COLO829 (cell line): ENCODE measurements at places on chromosomes 5 and 9.

- no peak for DNase-seq
These were observed 254.1 kb upstream of the DAPK1 start for GRCh38 chr9:87243602-87244001.

DNA sequence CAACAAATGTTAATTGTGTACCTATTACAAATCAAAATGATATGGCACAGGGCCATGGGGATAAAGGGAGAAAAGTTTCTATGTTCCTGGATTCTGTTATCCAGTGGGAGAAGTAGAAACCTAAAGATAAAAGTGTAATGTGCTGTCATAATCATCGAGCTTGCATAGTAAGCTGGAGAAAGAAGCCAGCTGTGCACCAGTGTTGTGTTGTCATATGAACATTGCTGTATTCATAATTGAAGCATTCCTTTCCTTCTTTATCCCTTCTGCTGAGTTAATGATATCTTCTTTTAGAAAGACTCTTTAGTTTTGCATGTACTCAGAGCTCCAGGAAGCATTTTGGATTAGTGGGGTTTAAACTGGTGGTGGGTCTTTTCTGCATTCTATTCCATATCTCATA is 39.5 kb downstream of the NTRK2 start:
- DNase-seq: no peak

DNA sequence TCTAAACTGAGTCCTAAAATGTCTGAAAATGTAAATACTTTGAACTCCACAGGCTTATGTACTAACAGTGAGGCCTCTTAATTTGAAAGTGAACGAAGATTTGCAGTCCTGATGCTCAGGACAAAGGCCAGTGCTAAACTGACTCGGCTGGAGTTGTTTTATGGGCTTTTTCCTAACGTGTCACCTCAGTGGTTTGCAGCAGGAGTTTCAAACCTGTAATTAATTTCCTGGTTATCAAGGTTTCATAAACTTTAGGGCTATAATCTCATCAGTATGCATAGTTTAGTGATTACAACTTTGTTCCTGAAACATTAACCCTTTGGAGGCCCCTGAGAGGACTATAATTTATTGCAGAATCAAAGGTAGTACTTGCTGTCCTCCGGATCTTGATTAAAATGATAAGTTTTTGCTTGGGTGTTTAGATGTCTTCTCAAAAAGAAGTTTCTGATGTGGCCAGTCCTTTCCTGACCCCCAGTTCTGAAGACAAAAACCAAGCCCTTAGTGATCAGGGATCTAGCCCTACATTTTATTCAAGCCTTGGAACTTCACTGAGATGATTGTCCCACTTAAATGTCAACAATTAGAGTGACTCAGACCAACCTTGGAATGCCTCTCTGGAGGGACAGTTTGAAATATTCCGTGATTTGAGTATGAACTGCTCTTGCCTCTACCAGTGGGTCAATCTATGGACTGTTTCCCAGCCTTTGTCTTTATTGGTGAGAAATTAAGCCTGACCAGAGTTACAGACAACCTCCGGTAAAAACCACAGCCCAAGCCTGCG is 11.1 kb upstream of the S100Z start:
- DNase-seq: no peak

- DNase-seq: no peak
These were observed 25.5 kb upstream of the ITGA2 start for GRCh38 chr5:52963636-52964035.

DNA sequence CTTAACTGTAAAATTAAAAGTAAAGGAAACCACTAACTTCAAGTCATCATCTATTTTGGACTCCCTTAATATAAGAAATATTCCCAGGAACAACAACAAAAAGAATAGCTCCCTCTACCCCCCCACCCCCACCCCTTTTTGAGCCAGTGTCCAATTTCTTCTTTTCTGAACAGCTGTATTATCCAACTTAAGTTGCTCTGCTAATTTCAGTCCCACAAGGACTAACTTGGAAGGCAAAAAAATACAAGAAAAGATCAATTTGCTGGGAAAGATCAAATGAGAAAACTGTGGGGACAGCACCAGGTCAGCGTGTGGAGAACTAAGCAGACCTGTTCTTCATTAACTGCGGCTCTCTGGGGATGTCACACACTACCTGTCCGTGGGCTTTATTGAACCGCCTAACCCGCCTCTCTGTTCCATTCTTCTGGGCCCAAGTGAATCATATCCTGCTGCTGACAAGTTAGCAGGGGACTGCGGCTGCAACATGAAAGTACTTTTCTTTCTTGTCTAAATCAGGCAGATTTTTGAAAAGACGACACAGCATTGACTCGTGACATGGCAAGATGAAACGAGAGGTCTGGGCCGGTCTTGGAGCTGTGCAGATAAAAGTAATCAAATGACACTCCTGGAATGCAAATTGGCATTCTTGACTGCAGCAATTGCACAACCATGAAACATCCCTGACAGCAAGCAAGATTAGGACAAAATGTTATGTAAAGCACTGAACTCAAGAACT is 2.7 kb downstream of the BNC2 start:
- peak; percentile 50 for DNase-seq

DNA sequence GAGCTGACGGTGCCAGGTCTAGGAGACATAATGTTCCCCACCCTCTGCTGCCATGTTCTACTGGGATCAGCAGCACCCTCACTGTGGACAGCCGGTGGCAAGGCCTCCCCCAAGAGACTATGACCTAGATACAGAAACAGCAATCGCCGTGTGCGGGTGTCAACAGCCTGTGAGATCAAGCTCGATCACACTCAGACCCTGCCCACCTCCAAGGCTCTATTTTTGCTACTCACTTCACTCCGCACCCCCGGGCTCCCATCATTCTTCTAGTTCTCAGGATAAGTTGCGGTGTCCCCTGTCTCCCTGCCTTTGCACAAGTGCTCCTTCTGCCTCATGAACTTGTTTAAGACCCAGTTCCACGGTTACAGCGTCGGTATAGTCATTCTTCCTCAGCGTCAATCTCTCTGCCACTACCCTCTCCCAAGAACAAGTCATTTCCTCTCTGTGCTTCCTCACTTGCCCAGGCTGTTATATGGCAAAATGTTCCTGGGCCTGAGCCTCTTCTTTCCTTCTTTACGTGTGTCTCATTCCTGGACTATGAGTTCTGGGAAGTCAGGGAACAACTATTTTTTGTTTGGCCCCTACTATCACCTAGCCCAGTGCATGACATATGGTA is 5.4 kb upstream of the DOCK8 start:
- DNase-seq: no peak

GRCh38 chr9:29564564-29564963 is 1991.3 kb upstream of the C9orf72 start:
- peak; percentile 31 for DNase-seq

- peak; percentile 26 for DNase-seq
These were observed 186.7 kb downstream of the NTRK2 start for GRCh38 chr9:84856181-84856632.

DNA sequence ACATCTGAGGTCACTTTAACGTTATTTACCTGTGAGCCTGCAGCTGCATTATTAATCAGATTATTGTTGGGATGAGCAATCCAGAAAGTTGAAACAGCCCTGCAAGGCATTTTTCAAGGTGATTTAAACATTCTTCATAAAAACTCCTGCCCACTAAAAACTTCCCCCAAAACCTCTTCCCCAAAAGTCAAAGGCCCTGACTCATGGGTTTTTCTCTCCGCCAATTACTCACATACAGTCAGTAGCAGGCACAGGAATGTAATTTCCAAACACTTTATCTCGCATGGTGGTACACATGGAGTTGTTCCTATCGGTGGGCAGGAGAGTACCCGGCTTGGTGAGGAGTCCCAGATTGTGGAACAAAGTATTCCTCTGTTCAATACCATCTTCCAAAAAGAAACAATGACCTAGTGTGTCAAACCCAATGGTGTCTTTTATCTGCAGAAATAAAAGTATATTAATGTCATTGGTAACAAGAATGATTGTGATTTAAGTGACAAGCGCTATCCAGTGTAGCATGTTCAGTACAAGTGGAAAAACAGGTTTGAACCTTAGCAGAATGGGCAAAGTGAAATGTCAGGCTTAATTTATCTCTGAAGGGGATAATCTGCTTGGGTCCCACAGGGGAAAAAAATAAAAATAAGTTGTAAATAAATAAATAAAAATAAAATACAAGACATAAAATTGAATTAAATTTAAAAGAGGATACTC is 38.3 kb downstream of the CEMIP2 start:
- DNase-seq: peak; percentile 59

- DNase-seq: peak; percentile 76
These were observed 128.4 kb upstream of the TRPM3 start for GRCh38 chr9:71249729-71250317.

- DNase-seq: no peak
These were observed 515 bp downstream of the LCP2 start for GRCh38 chr5:170296935-170297588.

GRCh38 chr5:28855626-28856025 is 1817.2 kb upstream of the CDH9 start:
- no peak for DNase-seq

- DNase-seq: no peak
These were observed 7.7 kb downstream of the P4HA2 start for GRCh38 chr5:132219981-132220380.

GRCh38 chr9:124782661-124783574 is 6.0 kb downstream of the OLFML2A start:
- no peak for DNase-seq

DNA sequence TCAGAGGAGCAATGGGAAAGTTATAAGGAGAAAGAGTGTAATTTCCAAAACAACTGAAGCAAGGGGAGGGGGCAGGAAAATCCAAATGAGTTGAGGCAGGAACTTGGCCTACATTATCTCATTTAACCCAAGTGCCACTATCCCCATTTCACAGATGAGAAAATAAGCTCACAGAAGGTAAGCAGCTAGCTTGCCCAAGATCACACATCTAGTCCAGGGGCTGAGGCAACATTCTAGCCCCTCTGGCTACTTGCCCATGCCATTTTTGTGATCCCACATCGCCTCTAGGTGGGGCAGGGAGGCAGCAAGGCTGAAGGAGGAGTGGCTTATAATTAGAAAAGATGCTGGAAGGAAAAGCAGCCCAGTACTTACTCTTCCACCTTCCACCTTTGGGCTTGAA is 2.6 kb upstream of the PSIP1 start:
- DNase-seq: no peak

GRCh38 chr5:180208038-180208434 is 975 bp downstream of the RASGEF1C start:
- DNase-seq: no peak

DNA sequence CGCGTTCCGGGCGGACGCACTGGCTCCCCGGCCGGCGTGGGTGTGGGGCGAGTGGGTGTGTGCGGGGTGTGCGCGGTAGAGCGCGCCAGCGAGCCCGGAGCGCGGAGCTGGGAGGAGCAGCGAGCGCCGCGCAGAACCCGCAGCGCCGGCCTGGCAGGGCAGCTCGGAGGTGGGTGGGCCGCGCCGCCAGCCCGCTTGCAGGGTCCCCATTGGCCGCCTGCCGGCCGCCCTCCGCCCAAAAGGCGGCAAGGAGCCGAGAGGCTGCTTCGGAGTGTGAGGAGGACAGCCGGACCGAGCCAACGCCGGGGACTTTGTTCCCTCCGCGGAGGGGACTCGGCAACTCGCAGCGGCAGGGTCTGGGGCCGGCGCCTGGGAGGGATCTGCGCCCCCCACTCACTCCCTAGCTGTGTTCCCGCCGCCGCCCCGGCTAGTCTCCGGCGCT is at the start of gene DAPK1:
Gene DAPK1, plus strand, starts transcription at position 264 of the 442 bp plus-strand sequence. CDS start 1,211 bp downstream, outside the sequence.
- DNase-seq: no peak

- DNase-seq: no peak
These were observed 69.6 kb downstream of the DAB2IP start for GRCh38 chr9:121721058-121721350.

- peak; percentile 54 for DNase-seq
These were observed 129.6 kb downstream of the KCNIP1 start for GRCh38 chr5:170633235-170634081.

DNA sequence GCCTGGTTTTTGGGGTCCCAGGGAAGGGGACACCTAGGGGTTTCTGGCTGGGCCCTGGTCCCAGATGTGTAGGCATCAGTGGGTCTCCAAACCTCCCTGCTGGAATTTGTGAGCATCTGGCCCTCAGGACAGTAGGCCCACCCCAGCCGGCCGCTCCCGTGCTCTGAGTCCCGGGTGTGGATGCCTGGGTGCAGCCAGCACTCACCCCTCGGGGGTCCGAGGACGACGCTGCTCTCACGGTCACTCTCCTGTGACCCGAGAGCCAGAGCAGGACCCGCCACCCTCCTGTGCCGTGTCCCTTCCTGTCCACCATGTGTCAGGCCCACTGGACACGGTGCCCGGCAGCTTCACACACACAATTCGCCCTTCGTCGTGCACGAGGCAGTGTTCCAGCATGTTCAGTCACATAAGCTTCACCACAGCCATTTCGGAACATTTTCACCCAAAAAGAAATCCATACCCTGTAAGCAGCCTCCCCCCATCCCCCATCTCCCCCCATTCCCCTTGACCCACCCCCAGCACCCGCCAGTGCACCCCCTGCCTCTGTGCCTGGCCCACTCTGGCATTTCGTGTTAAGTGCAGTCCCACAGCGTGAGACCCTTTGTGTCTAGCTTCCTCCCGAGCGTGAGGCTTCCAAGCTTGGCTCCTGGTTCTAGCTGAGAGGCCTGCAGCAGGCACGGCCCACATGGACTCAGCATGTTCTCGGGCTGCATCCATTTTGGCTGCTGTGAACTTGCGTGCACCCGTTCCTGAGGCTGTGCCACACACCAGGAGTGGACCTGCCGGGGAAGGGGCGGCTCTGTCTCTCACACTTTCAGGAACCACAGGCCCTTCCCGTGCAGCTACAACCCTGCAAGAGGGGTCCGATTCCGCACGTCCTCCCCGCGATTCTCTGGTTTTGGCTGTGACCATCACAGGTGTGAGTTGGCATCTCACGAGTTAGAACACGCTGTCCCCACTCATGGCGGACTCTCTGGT is 40.5 kb downstream of the NKD2 start:
- no peak for DNase-seq

DNA sequence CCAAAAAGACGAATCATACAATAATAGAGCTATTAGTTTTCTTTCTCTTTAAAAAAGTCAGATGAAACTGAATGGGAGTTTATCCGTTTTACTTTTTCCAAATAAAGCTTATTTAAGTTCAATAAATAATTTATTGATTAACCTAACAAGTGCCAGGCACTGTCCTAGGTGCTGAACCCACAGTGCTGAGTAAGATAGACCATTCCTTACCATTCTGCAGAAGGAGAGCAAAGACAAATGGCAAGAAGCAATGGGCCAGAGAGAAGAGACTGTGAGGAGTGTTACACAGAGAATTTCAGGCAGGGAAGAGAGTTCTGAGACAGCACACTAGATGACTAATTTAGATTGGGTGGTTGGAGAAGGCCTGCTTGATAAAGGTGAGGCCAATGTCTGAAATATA is 127.2 kb downstream of the AUH start:
- DNase-seq: no peak

DNA sequence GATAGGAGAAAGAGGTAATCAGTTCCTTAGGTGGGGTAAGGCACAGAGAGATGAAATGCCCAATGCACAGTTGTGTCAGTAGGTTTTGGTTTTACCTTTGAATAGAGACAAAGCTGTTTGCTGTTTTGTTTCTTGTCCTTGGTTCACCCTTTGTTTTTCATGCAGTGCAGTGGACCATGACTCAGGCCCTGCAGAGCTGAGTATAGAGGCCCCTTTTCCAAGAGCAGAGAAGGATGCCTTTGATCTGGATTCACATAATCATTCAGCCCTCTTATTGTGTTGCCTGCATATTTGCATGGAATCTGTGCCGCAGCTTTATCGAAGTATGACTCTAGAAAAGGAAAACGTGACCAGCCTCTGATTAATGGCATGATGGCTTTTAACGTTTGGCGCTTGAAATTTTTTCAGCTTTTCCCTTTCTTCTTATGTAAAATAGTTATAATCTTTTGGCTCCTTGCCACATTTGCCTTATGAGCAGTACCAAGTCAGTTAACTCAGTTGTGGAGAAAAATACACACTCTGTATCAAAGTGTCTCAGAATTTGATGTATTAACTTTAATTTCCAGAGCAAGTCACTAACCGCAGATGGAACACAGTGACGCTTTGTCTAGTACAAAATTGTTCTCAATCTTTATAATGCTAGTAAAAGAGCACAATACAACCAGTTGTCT is 197.6 kb downstream of the KDM4C start:
- DNase-seq: peak; percentile 76
